K562 (cell line): ENCODE measurements at places on chromosomes 4 and X.
A peak's percentile ranks its signal among the peaks of the same experiment; 100 is the strongest.

GRCh38 chrX:124737771-124738170 lies 391.4 kb downstream of the SH2D1A start:
- no peak for DNase-seq

- DNase-seq = peak; percentile 73
Observed at GRCh38 chr4:153204247-153204671, at the start of gene TRIM2. TRIM2 (plus strand) TSS chr4:153204443; CDS start chr4:153204531, 88 bp downstream.

GRCh38 chr4:145319751-145320150 lies 139.4 kb upstream of the OTUD4 start:
- no peak for DNase-seq

GRCh38 chrX:104419211-104419610 lies 146.8 kb upstream of the IL1RAPL2 start:
- no peak for DNase-seq

DNA sequence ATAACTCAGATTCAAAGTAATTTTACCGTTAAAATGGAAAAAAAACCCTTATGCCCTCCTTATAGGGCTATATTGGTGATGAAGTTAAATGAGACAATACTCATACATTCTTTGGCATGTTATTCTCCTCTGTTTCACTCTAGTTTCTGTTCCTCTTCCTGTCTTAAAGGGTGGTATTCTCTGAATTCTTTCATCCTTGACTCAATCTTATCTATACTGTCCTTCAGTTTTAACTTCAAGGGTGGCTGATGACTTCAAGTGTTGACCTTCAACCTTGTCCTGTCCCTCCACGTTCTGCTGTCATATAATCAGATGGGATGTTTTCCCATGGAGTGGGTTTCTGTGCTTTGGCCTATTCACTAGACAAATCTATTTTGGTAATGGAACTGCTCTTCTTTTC lies 44.0 kb downstream of the ZNF518B start:
- peak; percentile 26 for DNase-seq

GRCh38 chr4:148770848-148771247 lies 328.6 kb upstream of the NR3C2 start:
- no peak for DNase-seq

- no peak for DNase-seq
Observed at GRCh38 chr4:180557348-180557747, 1685.9 kb upstream of the TENM3 start.

DNA sequence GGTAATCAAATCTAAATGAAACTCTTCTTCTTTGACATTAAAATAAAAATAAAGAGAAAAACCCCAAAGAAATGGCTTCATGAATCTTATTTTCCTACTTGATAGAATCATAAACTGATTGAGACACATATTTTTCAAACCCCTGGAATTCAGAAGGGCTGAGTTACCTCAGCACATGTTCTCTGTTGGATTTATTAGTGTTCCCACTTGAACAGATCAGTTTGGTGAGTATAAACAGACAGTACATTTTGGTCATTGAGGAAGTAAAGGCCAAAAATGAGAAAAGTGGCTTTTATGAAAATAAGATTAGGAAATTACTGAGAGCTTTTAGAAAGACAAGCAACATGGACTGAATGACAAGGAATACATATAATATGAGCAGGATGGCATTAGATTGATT lies 620.4 kb downstream of the ANKRD50 start:
- DNase-seq = no peak

DNA sequence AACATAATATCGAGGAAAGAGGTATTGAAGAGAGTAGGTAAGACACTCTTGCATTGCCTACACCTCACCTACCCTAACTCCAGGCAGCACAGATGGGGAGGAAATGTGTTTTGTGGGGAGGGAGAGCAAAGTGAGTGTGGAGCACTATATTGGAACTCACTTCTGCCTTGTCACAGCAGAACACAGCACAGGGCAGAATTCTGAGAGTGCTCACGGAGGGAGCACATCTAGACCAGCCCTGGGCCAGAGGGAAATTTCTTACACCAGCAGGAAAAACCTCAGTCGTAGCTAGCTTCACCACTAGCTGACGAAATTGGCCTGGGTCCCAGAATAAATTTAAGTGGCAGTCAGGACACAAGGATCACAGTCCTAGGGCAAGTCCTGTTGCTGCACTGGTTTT lies 517.3 kb downstream of the TMA16 start:
- no peak for DNase-seq

DNA sequence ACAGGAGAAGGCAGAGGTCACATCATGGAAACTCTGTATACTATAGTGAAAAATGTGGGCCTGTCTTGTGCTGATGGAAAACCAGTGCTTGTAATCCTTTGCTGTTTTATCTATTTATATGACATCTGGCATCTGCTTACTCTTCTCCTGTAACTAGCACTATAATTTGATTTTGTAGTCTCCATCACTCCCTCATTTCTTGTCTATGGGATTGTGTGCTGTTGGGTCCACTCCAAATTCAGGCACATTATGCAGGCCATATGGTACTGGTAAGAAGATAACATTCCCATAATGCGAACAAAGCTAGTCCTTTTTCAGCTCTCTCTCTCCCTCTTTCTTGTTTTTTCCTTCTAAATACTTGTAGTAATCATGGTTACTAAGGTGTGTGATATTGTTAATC lies 581.2 kb upstream of the IGFBP7 start:
- DNase-seq = no peak

DNA sequence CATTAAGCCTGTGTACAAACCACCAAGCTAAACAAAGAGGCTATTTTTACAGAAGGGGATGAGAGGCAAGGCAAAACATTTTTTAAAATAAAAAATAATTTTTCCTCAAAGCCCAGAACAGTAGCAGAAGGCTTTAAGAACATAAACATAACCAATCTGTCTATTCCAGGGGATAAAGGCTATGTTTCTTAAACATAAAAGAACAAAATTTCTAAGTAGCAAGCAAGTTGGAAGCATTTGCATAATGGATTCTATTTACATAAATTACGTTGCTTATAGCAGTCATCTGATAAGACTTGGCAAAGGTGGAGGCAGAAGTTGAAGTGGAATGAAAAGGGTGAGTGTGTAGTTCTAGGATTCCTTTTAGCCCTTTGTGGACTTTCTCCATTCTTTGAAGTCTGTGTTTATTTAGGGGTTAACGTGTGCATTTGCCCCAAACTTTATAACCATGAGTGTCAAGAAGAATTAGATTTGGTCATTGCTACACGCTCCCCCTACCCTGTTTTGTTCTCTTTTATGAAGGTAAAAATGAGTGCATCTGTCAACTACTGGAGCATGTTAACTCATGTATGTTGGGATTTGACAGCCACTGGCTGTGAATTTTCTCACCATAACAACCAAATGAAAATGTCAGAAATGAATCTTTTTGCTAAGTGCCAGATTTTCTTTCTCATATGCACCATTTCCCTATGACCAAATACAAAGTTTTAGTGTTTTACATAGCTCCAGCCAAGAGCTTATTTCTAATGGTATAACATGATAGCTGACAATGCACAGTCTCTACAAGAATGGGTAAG lies 378.4 kb upstream of the IGFBP7 start:
- no peak for DNase-seq

- peak; percentile 65 for DNase-seq
Observed at GRCh38 chr4:16026160-16026761, 57.6 kb downstream of the PROM1 start.

DNA sequence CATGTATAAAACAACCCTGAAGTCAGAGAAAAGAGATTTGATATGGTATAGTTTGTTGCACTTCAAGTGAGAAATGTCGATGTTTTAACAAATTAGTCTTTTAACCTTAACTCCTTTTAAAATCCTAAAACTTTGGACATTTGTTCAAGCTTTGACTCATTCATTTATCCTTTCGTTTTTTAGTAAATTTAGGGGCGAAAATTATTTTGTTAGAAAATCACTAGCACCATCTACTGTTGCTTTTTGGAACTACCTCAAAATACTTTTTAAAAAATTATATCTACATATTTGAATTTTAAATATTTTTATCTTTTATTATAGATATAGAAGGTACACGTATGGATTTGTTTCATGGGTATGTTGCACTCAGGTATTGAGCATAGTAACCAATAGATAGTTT lies 165.1 kb upstream of the POF1B start:
- DNase-seq = no peak

GRCh38 chr4:41712425-41712824 lies 36.1 kb downstream of the PHOX2B start:
- no peak for DNase-seq

DNA sequence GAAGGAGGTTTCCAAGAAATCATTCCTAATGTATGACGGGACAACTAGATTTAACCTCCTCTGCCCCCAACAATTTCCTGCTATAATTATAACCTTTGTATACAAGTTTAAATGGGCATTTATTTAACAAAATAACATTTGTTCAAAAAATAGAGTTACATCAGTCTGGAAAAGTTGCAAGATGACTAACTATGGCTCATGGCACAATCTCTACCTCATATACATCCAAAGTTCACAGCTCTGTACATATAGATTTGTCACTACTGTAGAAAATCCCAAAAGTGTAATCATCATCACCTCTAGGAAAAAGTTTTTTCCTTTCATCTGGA lies 3.8 kb upstream of the RPS6KA3 start:
- no peak for DNase-seq

DNA sequence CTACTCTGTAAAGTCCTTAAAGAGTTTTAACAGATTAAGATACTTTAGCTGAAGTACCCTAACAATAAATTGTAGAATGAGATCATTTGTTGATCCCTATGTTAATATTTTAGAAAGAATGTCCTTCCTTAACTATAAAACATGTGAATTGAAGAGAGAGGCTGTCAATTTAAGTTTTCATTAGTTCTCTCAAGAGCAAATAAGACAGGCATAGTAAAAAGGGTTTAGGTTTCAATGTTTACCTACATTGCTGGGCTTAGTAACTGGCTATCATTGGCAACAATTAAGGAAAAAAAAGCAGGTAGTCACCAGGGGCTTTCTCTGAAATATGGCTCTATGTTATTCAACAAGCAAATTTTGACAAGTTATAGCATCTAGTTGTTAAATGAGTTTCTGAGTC lies 91.5 kb downstream of the ATRX start:
- DNase-seq = no peak

GRCh38 chr4:139282721-139283075 lies 2.7 kb upstream of the MGARP start:
- DNase-seq = no peak

GRCh38 chr4:74583089-74583700 lies 138.3 kb downstream of the AREG start:
- no peak for DNase-seq

DNA sequence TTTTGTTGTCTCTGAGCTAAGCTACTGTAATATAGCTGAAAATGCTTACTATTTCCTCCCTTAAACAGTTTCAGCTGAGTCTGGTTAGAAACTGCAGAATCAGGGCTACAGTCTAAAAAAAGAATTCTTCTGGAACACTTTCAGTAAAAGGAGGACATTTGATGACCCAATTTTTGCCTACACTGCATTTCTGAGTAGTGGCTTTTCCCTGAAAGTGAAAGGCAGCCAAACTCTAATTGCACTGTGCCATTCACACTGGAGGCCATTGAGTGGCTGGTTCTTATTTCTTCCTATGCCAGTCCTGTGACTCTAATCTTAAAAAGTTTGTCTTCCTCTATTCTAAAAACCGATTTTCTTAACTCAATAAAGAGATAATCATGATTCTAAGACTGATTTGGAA lies 526.0 kb downstream of the CFAP47 start:
- no peak for DNase-seq

DNA sequence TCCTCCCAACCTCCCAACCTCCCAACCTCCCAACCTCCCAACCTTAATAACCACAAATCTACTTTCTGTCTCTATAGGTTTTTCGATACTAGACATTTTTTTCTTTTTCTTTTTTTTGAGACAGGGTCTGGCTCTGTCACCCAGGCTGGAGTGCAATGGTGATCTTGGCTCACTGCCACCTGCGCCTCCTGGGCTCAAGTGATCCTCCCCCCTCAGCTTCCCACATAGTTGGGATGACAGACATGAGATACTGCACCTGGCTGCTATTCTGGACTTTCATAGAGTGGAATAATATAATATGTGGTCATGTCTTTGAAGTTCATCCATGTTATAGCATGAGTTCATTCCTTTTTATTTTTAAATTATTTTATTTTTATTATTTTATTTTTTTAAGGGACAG lies 39.5 kb upstream of the ZFX start:
- no peak for DNase-seq

DNA sequence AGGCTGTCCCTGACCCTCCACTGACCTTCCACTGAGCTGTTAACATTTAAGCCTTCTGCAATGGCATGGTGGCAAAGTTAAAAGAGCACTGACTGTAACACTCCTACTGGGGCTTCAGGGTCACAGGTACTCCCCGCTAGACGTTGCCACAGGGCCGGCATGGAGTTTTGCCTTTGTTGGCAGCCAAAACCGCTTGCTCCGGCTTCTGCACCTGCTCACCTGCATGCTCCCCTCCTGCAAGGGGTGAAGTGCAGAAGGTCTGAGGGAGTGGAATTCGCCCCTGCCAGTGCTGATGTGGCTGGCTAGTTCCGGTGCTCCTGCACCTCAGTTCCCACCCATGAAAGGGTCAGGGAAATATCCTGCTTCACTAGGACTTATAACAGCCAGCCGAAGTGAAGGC lies 571.4 kb downstream of the RAPGEF2 start:
- no peak for DNase-seq
